ENCODE measurements at places on chromosomes 16 and 17.

- DNase-seq: no peak
Measured at GRCh38 chr16:54687043-54687899, 243.4 kb upstream of the IRX5 start.

- DNase-seq: no peak
Measured at GRCh38 chr16:64392456-64392855, 729.4 kb downstream of the CDH11 start.

GRCh38 chr17:80826955-80827645 is 164.5 kb upstream of the CHMP6 start:
- no peak for DNase-seq

DNA sequence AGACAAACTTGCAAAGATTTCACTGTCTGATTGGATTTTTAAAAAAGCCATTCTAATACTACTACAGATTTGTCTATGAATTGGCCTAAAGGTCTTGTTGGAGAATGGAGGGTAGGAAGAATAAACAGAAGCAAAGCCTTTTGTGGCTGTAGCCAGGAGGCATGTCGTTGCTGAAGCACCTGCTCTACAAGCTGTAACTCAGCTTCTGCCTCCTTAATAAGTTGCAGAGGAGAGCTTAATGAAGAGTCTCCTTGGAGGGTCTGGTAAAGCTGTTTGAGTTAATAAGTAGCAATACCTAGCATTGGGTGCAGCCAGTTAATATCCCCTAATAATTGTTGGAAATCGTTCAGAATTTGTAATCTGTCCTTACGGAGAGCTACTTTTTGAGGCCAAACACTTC is 10.0 kb upstream of the ZNF689 start:
- DNase-seq: no peak

GRCh38 chr17:2929881-2930533 is 133.4 kb downstream of the OR1D5 start:
- DNase-seq: no peak

All from forelimb muscle (tissue), 1 donor.